ENCODE measurements at places on chromosomes 5 and 9.

- no peak for DNase-seq
Measured at GRCh38 chr5:1378866-1379659, 34.2 kb upstream of the CLPTM1L start.

DNA sequence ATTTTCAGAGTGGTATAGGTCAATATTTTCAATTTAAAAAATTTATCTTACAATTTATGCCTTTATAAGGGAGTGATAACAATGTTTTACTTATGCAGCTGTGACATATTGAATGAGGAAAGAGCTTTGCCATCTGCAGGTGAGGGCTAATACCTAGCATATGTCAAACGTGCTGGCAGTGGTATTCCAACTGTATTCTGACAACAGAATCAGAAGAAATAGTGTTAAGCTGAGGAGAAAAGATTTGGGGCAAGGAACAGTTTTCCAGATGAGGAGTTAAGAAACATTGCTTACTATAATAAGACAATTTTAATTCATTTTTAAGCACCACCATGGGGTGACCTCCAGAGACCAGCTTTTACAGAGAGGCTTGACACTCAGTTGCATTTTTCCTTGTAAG is 267.8 kb upstream of the ZNF608 start:
- DNase-seq: no peak

- no peak for DNase-seq
Measured at GRCh38 chr5:125486634-125487033, 740.2 kb upstream of the ZNF608 start.

DNA sequence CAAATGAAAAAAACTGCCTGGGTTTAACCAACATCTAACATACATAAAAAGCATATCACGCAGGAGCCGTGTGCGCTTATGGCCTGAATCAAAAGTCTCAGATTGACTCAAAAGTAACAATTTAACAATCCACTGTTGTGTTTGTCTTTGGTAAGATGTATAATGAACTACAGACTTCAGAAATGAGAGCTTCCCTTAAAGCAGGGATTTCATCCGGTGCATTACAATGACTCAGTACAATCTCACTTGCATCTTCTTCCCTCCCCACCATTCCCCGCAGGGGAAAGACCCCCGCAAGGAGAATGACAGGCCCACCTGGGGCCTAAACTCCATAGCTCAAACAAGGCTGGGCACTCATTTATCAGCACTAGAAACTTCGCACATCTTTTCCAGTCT is 1.4 kb downstream of the ZFR start:
- no peak for DNase-seq

DNA sequence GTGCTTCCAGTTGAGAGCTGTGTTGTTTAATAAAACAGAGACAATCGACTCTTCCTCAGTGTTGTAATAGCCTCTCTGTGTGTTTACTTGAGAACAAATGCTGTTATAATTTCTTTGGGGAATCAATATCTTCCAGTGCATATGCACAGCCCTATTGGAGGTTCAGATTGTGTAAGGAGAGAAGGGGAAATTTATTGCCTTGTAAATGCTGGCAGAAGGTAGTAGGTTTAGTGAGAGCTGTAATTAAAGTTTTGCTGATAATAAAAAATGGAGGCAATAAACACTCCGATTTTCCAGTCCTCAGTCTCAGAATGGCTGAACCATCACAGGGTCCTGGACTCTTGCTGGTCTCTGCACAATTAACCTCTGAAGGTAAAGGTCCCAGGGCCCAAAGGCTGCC is 128.3 kb downstream of the C5orf15 start:
- DNase-seq: no peak
